Esophagus squamous epithelium (tissue), 5 donors: ENCODE measurements at places on chromosomes 3 and 15.

DNA sequence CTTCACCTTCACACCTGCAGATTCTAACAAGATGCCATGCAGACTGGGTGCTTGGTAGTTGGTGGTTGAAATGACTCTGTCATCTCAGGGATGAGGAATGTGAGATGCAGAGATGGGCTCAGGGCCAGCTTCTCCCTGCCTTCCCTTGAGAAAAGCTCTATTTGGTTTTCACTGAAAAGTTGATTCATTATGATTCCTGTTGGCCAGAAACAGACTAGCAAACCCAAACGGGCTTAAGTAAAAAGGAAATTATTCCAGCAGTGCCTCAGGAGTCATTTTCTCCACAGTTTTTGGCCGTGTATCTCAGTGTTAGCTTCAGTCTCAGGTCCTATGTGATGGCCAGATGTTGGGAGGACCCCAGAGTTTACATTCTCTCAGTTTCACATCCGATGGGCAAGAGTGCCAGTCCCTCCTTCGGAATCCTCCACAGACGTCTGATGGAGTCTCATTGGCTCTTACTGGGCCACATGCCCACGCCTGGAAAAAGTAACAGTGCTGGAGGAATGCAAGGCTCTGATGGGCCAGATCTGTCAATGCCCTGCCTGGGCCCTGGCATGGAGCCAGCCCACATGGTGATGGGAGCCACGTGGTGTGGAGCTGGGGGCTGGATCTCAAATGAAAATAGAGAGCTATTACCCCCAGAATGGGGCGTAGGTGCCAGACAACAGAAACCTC, 22.3 kb upstream of the SACM1L start:
- no peak for DNase-seq

DNA sequence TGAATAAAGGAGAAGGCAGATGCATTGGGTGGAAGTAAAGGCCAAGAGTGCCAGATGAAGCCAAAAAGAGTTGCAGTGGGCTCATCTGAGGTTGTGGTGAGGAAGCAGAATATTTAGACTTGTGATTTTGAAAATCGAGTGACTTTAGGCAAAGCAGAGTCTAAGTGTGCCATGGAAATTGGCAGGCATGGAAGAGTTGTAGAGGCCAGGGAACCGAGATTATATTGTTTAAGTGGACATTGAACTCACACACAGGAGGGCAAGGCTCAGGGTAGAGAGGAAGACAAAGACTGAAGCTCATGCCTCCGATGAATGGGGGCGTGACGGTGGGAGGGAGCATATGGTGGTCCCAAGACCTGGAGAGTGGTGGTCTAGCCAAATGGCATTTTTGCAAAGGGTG, 347.5 kb downstream of the EPHB1 start:
- DNase-seq: no peak

GRCh38 chr3:125302932-125303331, 72.2 kb downstream of the ZNF148 start:
- no peak for DNase-seq

DNA sequence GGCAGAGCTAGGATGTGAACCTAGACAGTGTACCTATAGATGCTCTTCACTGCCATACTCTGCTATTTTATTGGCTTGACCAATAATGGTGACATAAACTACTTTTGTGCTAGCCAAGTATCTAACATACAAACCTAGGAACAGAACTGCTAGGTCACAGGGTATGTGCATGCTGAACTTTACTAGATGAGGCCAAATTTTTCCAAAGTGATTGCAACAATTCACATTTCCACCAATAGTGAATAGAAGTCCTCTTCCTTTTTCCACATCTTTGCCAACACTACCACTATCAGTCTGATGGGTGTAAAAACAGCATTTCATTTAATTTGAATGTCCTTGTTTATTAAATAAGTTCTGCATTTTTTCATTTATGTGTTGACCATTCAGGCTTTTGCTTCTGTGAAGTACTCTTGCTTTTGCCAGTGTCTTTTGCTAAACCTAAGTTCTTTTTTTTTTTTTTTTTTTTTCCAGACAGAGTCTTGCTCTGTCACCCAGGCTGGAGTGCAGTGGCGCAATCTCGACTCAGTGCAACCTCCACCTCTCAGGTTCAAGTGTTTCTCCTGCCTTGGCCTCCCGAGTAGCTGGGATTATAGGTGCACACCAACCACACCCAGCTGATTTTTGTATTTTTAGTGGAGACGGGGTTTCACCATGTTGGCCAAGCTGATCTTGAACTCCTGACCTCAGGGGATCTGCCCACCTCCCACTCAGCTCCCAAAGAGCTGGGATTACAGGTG, 54.1 kb downstream of the DCAF1 start:
- no peak for DNase-seq

DNA sequence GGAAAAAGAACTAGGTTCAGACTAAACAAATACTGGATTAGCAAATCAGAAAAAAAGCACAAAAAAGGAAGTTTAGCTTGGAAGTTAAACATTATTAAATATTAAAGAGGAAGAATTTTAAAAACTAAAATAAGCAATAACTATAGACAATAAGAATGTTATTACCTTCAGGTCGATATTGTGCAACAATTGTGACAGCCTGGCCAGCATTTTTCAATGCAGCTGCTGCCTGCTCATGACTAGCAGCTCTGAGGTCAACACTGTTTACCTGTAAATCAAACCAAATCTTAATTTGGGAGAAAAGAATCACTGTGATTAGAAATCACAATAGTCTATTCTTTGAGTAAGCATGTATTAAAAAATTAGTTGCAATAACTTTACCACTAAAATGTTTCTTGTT, 75.1 kb upstream of the MELTF start:
- DNase-seq: no peak

DNA sequence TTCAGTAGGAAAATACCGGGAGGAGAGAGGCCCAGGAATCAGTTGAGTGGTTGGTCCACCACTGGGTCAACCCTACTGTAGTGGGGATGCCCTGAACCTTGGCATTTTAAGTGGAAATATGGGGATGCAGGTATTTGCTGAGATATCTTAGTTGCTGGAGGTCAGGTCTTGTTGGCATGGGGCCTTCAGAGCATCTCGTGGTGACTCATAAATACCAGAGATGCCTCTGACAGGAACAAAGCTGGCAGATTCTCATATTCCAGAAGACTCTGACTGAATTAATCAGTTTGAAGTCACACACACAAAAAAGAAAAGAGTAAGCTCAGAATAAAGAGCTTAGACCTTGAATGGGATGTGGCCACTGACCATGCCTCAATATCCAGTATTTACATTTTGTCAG, 91.6 kb downstream of the CACNA2D3 start:
- no peak for DNase-seq
